ENCODE measurements at places on chromosomes 12 and 14.

- no peak for DNase-seq
These were observed 475.4 kb downstream of the TMEM132D start for GRCh38 chr12:129428240-129428936.

GRCh38 chr14:49193332-49194065 is 392.7 kb downstream of the RPS29 start:
- no peak for DNase-seq

DNA sequence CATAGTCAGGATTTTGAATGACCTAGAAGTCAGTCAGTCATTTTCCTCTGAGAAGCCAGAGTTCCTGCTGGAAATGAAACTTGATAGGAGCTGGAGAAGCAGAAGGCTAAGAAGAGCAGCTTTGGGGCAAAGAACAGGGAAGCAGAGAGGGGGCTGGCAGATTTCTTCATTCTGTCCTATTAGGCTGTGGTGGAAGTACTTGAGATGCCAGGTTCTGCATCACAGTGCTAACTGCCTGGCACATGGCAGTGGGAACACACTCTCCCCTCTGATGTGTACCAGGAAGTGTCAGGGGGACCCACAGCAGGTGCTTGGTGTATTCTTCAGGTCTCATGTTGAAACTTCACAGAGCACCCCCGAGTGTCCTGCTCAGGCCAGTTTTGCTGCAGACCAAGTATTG is 61.0 kb downstream of the SUSD6 start:
- DNase-seq = no peak

DNA sequence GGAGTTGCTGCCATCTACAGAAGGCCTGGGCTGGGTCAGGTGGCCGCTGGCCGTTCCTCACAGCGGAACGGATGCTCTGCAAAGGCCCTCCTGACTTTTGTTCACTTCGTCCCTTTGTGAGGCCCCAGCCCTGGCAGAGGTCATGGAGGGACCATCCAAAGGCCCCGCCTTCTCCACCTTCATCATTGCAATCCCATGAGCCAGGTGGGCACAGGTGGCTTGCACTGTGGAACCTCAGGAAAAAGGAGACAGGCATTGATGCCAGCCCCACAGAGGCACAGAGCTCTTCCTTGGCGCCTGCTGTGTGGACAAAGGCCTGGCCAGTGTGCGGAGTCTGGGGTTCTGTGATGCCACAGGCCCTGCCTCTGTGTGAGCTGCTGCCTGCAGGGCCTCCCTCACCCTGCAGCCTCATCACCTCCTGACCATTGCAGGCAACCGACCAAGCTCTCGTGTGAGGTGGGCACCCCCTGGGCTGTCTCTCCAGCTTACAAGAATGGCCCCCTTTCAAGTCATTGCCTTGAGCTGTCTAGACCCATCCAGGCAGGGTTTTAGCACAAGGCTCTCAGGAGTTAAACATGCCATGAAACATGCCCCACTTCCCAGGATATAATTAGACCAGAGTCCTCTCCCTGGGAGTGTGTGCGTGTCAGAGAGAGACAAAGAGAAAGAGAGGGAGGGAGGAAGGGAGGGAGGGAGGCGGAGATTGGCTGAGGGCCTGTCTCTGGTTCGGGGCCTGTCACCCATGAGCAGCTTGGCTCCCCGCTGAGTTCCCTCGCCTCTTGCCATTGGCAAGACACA is 19.3 kb downstream of the NFKBIA start:
- DNase-seq = no peak

DNA sequence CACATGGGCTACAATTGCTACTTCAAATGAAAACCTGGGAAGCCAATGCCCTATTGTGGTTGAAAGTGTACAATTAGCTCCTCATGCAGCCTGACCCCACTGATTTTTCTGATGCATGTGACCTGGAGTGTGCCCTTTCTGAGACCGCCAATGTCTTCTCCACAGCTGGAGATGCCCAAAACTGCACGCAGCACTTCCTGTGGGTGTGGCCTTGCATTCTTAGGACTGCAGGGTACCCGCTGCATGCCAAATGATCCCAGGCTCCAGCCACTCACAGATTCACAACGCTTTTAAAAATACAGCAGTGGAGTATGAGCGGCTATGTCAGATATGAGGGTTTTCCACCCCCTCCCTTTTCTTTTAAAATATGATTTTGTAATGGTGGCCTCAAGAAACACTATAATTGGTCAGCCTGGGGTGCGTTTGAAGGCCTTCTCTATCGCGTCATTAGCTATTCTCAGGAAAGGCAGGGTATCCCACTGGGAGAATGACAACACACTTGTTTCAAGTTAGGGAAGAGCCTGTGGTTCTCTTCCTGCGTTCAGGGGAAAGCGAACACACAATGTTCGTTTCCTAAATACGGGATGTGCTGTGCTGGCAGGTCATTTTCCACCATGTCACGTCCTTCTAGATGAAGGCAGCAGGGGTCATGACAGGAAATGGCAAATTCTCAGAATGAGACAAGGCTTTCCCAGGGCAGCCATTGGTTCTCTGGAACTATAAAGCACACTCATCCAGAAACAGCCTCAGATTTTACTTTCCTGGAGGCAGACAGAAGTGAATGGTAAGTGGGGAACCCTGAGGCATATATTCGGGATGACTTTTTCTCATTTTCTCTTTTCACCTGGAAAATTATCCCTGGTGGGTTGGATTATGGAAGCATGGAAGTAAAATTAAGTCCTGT is at the start of gene APOLD1:
APOLD1 (plus strand) TSS at position 749 of the 904 bp plus-strand sequence; CDS start at position 782, 33 bp downstream.
- DNase-seq = no peak

DNA sequence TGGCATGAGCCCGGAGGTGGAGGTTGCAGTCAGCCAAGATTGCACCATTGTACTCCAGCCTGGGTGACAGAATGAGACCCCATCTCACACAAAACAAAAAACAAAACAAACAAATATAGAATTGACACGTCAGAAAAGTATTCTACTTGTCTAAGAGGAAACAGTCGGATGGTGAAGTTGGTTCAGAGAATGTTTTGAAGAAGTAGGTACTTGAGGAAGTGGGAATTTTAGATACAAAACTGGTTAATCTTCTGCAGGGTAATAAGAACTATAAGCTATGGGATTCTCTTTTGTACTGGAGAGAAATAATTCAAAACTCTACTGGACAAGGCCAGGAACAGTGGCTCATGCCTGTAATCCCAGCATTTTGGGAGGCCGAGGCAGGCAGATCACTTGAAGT is 14.6 kb upstream of the TCTN1 start:
- no peak for DNase-seq

DNA sequence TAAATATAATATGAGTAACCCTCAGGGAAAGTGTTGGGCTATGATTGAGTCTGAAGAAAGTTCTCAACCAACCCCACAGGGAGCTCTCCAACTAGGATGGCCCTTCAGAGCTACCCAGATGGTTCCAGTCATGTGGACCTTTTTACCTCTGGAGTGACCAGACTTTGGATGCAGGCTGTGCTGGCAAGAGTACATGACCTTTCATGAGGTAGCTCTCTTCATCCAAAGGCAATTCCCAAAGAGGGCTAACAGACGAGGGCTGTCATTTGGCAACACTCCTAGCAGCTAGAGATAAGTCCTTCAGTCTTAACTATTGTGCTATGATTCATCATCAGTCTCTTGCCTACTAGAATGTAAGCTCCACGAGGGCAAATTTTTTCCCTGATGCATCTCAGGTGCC is 75.4 kb downstream of the DUSP6 start:
- DNase-seq = no peak

DNA sequence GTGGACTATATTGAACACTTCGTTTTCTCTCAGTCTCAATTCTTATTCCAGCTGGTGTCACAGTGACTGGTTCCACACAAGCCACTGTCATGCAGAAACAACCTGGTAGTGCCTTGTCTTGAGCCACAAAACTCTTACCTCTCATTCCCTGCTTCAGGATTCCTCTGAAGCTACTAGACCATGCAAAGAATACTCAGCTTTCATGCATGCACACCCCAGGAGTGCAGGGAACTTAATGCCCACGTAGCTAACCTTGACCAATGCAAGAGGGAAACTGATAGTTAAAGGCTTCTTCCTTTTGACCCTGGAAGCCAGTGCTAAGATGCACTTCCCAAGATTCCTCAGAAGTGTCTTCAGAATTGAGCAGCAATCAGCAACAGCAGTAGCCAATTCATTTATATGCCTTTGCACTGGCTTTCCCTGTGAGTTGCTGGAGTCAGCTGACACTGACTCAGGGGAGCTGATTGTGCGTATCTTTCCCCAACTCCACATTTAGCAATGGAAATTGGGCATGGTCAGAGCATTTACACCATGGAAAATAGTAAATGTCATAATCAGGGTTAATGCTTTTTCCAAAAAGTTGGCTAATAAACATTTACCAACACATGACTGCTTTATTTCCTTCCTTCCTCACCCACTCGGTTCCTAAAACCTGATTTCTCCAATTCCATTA is 113.6 kb upstream of the SLC35F4 start:
- DNase-seq = no peak

- DNase-seq = no peak
These were observed 29.8 kb upstream of the STRAP start for GRCh38 chr12:15852383-15852782.

GRCh38 chr12:91704446-91704845 is 441.2 kb downstream of the BTG1 start:
- no peak for DNase-seq

GRCh38 chr12:16437926-16438325 is 90.5 kb downstream of the MGST1 start:
- DNase-seq = no peak

GRCh38 chr14:63435838-63436237 is 107.3 kb downstream of the PPP2R5E start:
- DNase-seq = no peak

DNA sequence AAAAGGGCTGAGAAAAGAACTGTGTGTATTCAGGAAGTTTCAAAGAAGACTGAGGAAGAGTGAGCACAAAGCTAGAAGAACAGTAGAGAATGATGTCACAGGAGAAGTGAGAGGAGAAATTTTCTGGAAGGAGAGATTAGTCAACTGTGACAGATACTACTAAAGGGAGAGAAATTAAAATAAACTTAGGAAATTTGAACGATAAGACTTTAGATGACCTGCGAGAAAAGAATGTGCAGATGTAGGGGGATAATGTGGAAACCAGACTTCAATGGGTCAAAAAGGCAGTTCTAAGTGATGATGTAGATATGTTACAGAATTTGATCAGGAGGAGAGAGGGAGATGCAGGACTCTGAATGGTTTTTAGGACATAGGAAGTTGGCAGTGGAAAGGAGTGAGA is 287.4 kb downstream of the SYT1 start:
- no peak for DNase-seq

DNA sequence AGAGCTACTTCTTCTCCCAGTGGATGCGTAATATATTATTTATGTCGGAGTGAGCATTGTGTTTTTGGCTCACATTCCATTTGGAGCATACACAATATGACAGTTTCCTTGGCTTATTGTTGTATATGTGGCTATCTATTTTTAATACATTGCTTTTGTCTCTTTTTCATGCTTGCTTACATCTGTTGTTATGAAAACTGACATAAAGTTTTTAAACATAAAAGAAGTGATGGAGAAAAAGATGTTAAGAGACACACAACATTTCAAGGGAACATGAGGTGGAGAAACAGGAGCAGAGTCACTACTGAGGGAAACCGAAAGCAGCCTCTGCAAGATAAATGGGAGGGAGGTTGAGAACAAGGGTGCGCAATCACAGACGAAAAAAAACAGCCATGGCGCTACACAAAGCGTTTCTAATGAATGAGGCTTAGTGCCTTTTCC is 228.4 kb upstream of the NPAS3 start:
- DNase-seq = no peak

DNA sequence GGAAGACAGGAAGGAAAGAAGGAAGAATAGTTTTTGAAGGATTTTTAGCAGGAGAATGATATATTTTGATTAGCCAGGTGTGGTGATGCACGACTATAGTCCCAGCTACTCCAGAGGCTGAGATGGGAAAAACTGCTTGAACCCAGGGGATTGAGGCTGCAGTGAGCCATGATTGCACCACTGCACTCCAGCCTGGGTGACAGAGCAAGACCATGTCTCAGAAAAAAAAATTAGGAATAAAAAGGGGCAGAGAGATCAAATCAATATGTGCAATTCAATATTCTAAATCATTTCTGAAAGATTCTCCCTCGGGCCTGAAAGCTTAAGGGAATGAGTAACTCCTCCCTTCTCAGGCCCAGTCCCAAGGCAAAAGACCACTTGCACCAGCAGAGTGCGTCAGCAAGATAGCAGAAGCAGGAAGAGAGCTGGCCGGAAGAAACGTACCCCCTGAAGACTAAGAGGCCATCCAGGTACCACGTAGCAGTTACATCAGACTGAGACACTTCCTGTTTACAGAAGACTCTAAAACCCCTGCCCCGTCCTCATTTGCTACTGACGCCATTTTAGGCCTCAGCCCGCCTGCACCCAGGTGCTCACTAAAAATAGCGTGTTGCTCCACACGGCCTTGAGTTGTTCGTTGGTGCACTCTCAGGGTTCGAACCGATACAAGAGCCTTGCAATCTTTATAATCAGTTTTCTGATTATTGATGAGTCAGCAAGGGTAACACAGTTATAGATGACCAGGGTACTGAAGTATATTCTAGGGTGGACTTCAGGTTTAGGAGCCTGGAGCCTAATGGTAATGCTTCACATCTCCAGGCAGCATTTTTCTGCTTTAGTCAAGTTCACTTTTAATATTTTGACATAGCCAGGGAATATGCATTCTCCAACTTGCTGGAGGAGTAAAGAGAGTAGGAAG is 57.7 kb upstream of the CSRP2 start:
- no peak for DNase-seq
